T-helper 17 cell (primary cell): ENCODE measurements at places on chromosomes 7 and 10. TPM values are rescaled to one million over a fixed set of nuclear protein-coding genes. Genes with fewer than 3 reads are reported as not detected.

DNA sequence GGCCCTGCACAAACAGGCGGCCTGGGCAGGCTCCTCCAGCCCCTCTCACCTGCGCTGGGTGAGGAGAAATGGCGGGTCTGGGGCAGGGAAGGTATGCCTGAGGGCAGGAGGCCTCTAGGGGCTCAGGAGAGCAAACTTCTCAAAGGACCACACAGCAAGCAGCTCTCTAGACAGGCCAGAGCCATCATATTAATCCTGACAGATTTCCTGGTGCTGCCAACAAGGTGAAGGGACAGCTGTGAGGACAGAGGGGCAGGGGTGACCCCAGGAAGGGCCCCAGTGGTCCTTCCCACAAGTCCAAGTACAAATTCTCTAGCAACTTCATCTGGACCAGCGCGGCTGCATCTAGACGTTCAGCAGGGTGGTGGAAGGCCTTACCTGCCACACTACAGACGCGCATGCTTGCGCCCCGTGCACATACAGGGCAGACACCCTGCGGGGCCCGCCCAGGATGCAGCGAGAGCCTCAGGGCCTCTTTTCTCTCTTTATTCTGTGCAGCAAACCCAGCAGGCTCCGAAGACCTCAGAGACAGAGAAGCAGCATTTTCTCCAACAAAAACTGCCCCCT, 62.1 kb downstream of the ZRANB1 start:
- peaks cover 27% of the 10 kb centered on the region for H3K27me3 ChIP-seq
- no peaks in the 10 kb centered on the region for H3K36me3 ChIP-seq
- no peak overlapping the region for H3K4me3 ChIP-seq

SFTPD gene
- total RNA-seq, result not detected

GRCh38 chr7:26199301-26200037, 1.1 kb downstream of the HNRNPA2B1 start:
- peaks cover 51% of the 10 kb centered on the region for H3K4me1 ChIP-seq
- DNase-seq, result peak; percentile 52
- peak overlapping the region; percentile 97 for H3K4me3 ChIP-seq
- H3K27me3 ChIP-seq, result peaks cover 4% of the 10 kb centered on the region
- peak overlapping the region; percentile 99 for H3K27ac ChIP-seq

MCM10 gene
- total RNA-seq, result 0.34 TPM

DNA sequence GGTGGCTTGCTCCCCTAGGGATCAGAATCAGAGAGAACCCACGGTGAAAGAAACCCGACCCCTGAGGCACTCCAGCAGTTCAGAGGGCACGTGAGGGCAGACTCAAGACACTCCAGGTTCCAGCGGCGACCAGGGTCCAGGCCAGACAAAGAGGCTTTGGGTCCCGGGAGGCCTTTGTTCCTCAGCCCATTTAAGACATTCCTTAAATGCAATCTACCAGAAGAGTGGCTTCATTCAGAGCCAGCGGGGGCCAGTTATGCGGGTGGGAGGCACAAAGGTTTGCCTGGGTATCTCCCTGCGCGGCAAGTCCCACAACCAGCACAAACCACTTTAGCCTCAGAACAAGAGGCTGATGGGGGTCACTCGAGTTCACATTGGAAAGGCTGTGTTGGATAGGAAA, 53.6 kb downstream of the AFAP1L2 start:
- no peak for DNase-seq
- H3K4me1 ChIP-seq, result no peaks in the 10 kb centered on the region
- H3K36me3 ChIP-seq, result no peaks in the 10 kb centered on the region
- H3K4me3 ChIP-seq, result no peak overlapping the region
- no peak overlapping the region for H3K27ac ChIP-seq

- no peak overlapping the region for H3K4me3 ChIP-seq
- H3K36me3 ChIP-seq, result no peaks in the 10 kb centered on the region
- H3K27ac ChIP-seq, result no peak overlapping the region
- peaks cover 4% of the 10 kb centered on the region for H3K27me3 ChIP-seq
- no peaks in the 10 kb centered on the region for H3K4me1 ChIP-seq
Measured at GRCh38 chr10:34454590-34455261, 360.4 kb downstream of the PARD3 start.

- H3K36me3 ChIP-seq, result peaks cover 2% of the 10 kb centered on the region
- DNase-seq, result no peak
- no peak overlapping the region for H3K27ac ChIP-seq
- peaks cover 7% of the 10 kb centered on the region for H3K4me1 ChIP-seq
- peaks cover 16% of the 10 kb centered on the region for H3K27me3 ChIP-seq
Measured at GRCh38 chr10:63671317-63671937, 150.2 kb downstream of the REEP3 start.

DNA sequence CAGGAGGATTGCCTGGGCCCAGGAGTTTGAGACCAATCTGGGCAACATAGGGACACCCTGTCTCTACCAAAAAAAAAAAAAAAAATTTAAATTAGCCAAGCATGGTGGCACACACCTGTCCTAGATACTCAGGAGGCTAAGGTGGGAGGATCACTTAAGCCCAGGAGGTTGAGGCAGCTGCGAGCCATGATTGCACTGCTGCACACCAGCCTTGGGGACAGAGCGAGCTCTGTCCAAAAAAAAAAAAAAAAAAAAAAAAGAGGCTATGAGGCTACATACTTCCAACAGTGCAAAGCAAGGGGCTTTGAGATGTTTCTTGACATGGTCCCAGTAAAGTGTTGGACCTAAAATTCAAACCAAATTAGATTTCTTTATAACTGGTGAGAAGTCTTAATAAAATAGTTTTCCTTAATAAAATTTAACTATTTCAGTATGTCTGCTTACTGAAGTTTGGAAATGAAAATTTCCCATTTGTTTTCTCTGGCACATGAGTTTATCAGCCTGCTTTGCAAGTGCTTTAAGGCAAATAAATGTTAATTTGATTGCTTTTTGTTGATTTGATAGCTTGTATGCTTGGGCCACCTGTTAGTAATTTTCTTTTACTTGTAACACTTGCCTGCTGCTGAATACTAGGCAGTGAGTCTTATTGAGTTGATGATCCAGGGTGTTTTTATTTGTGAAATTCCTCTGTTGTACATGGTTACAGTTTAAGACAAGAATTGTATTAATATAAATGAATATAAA, 16.1 kb downstream of the CALU start:
- H3K4me3 ChIP-seq, result no peak overlapping the region
- H3K36me3 ChIP-seq, result peaks cover 6% of the 10 kb centered on the region
- DNase-seq, result no peak
- peaks cover 2% of the 10 kb centered on the region for H3K4me1 ChIP-seq

DNA sequence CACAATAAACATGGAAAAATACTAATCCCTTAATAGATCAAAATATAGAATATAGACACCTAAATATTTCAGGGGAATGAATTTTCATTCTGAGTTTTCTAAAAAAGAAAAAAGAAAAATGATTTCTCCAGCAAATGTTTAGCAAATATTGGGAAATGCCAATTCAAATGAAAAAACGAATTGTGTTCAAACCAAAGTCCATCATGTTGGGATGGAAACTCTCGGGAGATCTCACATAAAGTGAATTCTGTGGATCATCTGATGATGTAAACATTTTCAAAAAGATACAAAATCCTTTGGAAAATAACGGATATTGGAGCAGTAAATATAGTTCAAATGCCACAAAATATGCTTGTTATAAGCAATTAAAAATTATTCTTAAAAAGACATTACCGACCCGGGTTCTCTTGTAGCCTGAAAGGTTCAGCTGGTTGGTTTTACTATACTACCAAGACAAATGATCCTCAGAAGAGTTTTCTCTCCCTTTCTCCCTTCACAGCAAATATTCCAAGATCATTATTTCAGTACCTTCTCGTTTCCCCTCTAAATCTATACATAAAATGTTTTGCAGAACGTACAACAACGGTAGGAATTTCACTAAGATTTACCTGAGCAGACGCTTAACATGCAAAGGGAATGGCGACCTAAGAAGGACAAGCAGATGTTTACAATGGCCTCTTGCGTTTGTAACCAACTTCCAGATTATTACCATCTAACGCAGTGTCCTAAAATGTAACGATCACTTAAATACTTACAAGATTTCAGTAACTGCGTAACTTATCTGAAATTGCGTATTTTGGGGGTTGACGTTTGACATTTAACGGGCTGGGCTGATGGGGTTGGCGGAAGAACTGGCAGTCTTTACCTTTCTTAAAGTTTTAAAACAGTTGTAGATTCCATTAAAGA, 2.5 kb downstream of the HOXA13 start:
- no peak for DNase-seq
- peaks cover 31% of the 10 kb centered on the region for H3K4me1 ChIP-seq
- peak overlapping the region; percentile 86 for H3K27ac ChIP-seq
- H3K4me3 ChIP-seq, result peak overlapping the region; percentile 13
- peaks cover 72% of the 10 kb centered on the region for H3K27me3 ChIP-seq

- no peak for DNase-seq
- peaks cover 17% of the 10 kb centered on the region for H3K4me1 ChIP-seq
- peaks cover 3% of the 10 kb centered on the region for H3K36me3 ChIP-seq
Measured at GRCh38 chr7:142887282-142888015, 1.9 kb upstream of the TRPV6 start.

PANK1 gene
- 1.6 TPM for total RNA-seq

- no peaks in the 10 kb centered on the region for H3K36me3 ChIP-seq
- H3K4me3 ChIP-seq, result no peak overlapping the region
- DNase-seq, result no peak
- H3K27me3 ChIP-seq, result peaks cover 12% of the 10 kb centered on the region
- H3K4me1 ChIP-seq, result peaks cover 4% of the 10 kb centered on the region
Measured at GRCh38 chr7:150931199-150931869, 46.8 kb downstream of the KCNH2 start.

- H3K4me1 ChIP-seq, result peaks cover 5% of the 10 kb centered on the region
- H3K4me3 ChIP-seq, result no peak overlapping the region
- peaks cover 13% of the 10 kb centered on the region for H3K36me3 ChIP-seq
- no peak for DNase-seq
- no peak overlapping the region for H3K27ac ChIP-seq
Measured at GRCh38 chr10:123970207-123970926, 78.8 kb upstream of the CPXM2 start.

ENKUR gene
- total RNA-seq, result 14.9 TPM

- no peak for DNase-seq
- no peak overlapping the region for H3K27ac ChIP-seq
- peaks cover 8% of the 10 kb centered on the region for H3K4me1 ChIP-seq
- H3K36me3 ChIP-seq, result no peaks in the 10 kb centered on the region
- H3K27me3 ChIP-seq, result no peaks in the 10 kb centered on the region
Measured at GRCh38 chr7:132495936-132496335, 80.3 kb downstream of the PLXNA4 start.

DNA sequence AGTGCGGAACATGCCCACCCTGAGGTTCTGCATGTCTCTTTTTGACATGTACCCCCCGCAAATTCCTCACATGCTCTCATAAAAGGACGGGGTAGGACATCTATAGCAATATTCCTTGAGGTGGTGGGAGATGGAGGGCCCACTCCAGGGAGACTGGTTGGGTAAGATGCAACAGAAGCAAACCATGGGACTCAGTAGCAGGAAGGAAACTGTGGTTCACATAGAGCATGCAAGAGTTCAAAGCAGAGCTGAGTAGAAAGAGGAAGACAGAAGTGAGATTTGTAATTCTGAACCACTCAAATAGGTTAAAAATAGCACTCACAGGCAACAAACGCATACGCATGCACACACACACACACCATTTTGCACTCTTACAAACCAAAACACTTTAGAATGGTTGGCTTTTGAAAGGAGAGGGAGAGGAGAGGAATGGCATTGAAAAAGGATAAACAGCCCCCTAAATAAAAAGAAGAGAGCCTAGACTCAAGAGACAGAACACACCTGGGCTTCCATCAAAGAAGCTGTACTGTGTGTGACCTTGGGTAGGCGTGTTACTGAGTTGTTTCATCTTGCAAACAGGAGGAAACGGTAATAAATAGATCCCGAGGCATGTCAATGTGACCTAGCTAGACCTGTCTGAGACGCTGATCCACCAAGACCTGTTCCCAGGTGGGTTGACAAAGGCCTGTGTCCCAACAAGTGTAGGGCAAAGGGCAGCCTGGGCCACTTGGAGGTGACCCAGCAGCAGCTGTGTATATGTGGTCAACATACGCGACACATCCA, 77.6 kb upstream of the LRRC4 start:
- no peaks in the 10 kb centered on the region for H3K27me3 ChIP-seq
- peak overlapping the region; percentile 74 for H3K27ac ChIP-seq
- no peak for DNase-seq

- H3K4me3 ChIP-seq, result no peak overlapping the region
- no peak for DNase-seq
- peaks cover 14% of the 10 kb centered on the region for H3K4me1 ChIP-seq
- peaks cover 2% of the 10 kb centered on the region for H3K36me3 ChIP-seq
Measured at GRCh38 chr10:79396520-79396919, 48.9 kb downstream of the ZCCHC24 start.

DNA sequence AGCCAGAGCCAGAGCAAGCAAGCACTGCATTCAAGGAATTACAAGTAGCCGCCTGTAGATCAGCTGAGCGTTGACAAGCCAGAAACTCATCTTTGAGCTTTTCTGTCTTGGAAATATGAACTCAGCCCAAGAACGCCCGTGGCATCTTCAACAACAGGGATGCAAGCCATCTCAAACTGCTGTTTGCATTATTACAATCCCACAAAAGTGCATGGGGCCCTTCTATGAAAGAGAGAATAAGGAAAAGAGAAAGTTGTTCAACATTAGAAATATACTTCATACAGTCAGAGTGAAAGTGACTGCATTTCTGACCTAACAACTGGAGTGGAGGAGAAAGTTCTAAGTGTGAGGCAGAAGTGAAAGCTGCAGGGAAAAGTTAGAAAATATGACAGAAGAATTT, 6.5 kb downstream of the SGCE start:
- H3K4me3 ChIP-seq, result no peak overlapping the region
- no peak for DNase-seq
- no peak overlapping the region for H3K27ac ChIP-seq
- H3K4me1 ChIP-seq, result no peaks in the 10 kb centered on the region
- H3K36me3 ChIP-seq, result peaks cover 5% of the 10 kb centered on the region

DNA sequence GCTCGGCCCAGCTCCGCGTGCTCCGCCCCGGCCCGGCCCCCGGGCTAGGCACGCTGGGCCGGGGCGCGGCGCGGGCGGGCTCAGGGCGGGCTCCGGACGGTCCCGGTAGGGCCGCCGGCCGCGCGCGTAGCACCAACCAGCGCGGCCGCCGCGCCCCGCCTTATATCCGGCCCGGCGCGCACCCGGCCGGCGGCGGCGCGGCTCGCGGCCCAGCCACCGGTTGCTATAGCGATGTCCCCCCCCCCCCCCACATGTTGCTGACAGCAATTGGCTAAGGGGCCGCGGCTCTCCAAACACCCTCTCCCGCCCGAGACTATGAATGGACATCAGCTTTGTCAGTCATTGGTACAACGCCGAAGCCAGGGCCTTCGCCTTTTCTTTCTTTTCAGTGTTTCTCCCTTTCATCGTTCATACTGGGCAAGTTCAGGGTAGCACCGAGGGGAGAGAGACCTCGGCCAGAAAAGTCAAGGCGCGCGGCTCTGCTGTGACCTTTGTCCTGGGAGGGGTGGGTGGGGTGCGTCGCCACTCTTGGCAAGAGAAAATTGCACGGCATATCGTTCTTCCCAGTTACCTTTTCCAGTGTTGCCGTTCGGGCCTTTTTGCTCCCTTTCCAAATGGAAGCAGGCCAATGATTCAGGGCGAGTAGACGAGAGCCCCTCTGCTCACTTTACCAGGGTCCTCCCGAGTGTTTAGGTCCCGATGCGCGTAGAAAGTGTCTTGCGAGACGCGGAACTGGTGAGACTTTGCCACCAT, 354.2 kb downstream of the DNAJB6 start:
- H3K36me3 ChIP-seq, result no peaks in the 10 kb centered on the region
- H3K27me3 ChIP-seq, result peaks cover 35% of the 10 kb centered on the region
- H3K4me3 ChIP-seq, result peak overlapping the region; percentile 77
- peaks cover 14% of the 10 kb centered on the region for H3K4me1 ChIP-seq
- DNase-seq, result no peak
- H3K27ac ChIP-seq, result no peak overlapping the region

MEIG1 gene
- not detected for total RNA-seq
